ENCODE measurements at places on chromosomes 7 and 10. TPM values are rescaled to one million over a fixed set of nuclear protein-coding genes. Genes with fewer than 3 reads are reported as not detected.

MOGAT3 gene
- total RNA-seq: not detected

RPA3 gene
- 39.4 TPM for total RNA-seq

SLC35G1 gene
- total RNA-seq: 5.6 TPM

ASB10 gene
- not detected for total RNA-seq

TNRC18 gene
- total RNA-seq: 73.2 TPM

OR13A1 gene
- not detected for total RNA-seq

WDR86 gene
- not detected for total RNA-seq

PGAM2 gene
- total RNA-seq: not detected

ACTR3C gene
- total RNA-seq: 0.07 TPM

KCNH2 gene
- 0.07 TPM for total RNA-seq

VENTX gene
- not detected for total RNA-seq

HOXA13 gene
- not detected for total RNA-seq

MRPS17 gene
- 13.1 TPM for total RNA-seq

PAX4 gene
- total RNA-seq: not detected

BHLHA15 gene
- total RNA-seq: 1.4 TPM

ANXA8L1 gene
- total RNA-seq: not detected

COMTD1 gene
- total RNA-seq: 8.9 TPM

LAMB1 gene
- total RNA-seq: 673 TPM

LDB3 gene
- total RNA-seq: not detected

NUTM2D gene
- 0.53 TPM for total RNA-seq

PTPN20 gene
- total RNA-seq: 0.57 TPM

Measured in thoracic aorta endothelial cell (primary cell).